ENCODE measurements at places on chromosomes 13 and 19.

GRCh38 chr19:28472843-28473242 lies 740.1 kb downstream of the UQCRFS1 start:
- DNase-seq: no peak

DNA sequence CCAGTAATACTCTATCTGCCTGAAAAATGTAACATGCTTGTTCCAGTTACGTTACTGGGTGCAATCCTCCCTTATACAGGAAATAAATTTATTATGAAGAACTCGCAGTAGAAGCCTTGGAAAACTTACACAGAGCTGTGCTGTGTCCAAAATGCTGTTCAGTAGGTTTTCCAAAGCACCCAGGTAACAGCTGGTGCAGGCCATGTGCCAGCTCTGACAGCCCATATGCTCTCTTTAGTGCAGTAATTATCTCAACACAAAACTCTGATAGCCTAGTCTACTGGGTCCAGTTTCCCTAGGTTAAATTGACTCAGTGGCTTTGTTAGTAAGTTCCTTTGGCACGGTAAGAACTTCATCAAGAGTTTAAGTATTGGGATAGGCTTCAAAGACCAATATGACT lies 120.7 kb upstream of the OBI1 start:
- no peak for DNase-seq

DNA sequence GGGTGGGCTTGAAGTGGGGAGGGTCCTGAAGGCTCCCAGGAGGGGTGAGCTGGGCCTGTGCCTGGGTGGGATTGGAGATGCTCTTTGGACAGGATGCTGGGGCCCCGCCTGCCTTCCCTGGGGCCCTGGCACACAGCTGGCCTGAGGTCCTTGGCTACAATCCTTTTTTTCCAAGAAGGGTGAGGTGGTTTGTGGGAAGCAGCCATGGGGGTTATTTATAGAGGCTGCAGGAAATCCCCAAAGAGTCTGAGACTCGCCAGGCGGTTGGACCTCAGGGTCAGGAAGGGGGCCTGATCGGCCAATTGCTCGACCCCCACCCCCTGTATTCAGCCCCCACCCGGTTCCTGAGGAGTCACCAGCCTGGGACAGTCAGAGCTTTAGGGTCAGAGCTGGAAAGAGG lies 10.0 kb downstream of the GTPBP3 start:
- DNase-seq: no peak

DNA sequence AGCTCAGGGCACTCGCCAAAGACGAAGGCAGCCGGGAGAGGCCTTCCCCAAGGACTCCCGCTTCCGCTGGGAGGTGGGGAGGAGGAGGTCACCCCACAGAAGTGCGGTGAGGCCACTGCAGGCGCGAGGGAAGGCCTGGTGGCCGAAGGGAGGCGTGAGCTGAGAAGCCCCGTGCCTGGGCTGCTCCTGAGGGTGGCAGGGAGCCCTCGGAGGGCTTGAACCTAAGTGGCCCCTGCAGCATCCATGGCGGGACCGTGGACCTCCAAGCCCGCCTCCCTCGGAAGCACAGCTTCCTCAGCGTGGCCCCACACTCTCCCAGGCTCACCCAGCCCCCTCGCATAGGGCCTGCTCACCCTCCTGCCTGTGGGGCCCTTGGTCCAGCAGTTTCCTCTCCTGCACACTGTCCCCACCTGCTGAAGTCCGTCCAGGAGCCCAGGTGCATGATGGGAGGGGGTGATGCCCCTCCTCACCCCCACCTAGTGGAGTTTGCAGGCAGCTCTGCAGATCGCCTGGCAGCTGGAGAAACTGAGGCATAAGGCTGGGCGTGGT lies 25.9 kb downstream of the EFNA2 start:
- no peak for DNase-seq

DNA sequence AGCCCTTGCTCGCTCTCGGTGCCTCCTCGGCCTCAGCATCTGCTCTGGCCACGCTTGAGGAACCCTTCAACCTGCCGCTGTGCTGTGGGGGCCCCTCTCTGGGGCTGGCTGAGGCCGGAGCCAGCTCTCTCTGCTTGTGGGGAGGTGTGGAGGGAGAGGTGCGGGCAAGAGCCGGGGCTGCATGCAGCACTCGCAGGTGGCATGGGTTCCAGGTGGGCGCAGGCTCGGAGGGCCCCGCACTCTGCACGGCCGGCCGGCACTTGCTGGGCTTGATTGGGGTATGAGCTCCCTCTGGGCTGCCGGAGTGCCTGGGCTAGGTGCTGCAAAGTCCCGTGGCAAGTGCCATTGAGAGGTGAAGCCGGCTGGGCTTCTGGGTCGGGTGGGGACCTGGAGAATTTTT lies 31.7 kb upstream of the RPL21 start:
- no peak for DNase-seq

- DNase-seq: no peak
Measured at GRCh38 chr19:45863840-45864628, at the start of gene FOXA3. FOXA3 (plus strand) TSS chr19:45864326; CDS start chr19:45864457, 131 bp downstream.

- DNase-seq: no peak
Measured at GRCh38 chr13:109642358-109642757, 144.0 kb downstream of the IRS2 start.

GRCh38 chr19:42498169-42498757 lies 30.0 kb downstream of the CEACAM1 start:
- no peak for DNase-seq

DNA sequence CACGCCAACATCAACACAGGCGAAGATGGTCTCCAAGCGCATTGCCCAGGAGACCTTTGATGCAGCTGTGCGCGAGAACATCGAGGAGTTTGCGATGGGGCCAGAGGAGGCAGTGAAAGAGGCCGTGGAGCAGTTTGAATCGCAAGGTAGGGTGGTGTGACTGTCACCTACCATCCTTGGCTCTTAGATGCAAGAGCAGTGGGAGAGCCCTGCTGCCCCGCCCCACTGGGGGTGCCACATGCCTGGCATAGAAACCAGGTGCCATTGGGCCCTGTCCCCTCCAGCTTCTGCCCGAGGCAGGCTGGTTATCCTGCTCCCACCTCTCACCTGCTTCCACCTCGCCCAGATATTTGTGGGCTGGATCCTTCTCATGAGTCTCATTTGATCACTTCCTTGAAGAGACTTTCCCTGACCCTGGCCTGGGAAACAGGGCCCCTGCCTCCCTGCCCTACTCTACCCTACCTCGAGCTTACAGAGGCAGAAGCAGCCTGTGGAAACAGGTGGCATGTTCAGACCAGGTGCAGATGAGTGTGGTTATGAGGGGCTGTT lies 9.4 kb downstream of the ARMC6 start:
- DNase-seq: no peak

DNA sequence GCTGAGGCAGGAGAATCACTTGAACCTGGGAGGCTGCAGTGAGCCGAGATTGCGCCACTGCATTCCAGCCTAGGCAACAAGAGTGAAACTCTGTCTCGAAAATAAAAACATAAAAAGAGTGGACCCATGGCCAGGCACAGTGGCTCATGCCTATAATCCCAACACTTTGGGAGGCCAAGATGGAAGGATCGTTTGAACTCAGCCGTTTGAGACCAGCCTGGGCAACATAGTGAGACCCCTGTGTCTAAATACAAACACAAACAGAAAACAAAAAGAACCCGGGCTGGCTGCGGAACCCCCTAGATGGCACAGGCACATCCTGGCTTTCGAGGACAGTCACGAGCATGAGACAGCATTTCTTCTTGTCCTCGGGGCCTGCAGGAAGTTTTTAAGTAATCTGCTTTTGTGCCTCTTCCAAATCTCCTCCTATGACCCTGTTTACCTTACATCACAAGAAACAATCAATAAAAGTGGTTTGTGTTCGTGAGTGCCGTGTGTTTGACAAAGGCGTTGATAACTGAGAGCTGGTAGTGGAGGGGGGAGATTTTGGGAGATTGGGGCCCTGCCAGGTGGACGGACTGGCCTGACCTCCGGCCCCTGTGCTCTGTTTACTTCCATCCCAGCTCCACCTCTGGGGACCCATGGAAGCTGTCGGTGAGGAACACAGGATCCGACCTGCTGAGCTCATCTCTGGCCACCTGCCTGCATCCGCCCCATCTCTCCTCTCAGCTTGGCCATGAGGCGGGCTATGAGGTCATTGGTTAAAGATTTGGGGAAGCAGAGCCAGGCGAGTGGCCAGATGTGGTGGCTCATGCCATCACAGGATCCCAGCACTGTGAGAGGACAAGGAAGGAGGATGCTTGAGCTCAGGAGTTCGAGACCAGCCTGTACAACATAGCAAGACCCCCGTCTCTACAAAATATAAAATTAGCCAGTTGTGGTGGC lies 5.9 kb upstream of the GDF15 start:
- DNase-seq: peak; percentile 83

- no peak for DNase-seq
Measured at GRCh38 chr13:28218679-28219078, 80.3 kb downstream of the PAN3 start.

DNA sequence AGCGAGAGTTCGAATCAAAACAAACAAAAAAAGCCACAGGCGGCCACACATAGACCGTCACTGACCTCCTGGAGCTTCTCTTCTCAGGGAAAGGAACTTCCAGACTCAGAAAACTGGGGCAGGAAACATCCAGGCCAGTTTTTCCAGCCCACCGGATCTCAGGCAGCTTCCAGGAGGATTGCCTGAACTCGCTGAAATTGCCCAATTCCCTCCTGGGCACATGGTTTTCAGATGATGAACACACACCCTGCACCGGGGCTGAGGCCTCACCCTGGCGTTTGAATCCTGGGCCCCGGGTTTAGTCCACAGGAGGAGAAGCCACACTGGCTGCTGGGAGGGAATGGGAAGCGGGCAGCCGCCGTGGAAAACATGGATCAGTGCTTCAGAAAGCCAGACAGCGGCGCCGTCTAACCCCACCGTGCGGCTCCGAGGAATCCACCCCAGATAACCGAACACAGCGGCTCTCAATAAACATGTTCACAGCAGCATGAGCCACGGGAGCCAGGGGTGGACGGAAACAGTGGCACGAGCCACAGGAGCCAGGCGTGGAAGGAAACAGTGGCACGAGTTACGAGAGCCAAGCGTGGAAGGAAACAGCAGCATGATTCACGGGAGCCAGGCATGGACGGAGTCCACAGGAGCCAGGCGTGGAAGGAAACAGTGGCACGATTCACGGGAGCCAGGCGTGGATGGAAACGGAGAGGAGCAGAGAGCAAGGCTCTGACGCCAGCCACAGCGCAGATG lies 18.2 kb upstream of the PTBP1 start:
- peak; percentile 97 for DNase-seq

- DNase-seq: no peak
Measured at GRCh38 chr19:2663920-2664571, 38.4 kb downstream of the GNG7 start.

- DNase-seq: no peak
Measured at GRCh38 chr19:46089432-46089831, 35.1 kb downstream of the IGFL3 start.

DNA sequence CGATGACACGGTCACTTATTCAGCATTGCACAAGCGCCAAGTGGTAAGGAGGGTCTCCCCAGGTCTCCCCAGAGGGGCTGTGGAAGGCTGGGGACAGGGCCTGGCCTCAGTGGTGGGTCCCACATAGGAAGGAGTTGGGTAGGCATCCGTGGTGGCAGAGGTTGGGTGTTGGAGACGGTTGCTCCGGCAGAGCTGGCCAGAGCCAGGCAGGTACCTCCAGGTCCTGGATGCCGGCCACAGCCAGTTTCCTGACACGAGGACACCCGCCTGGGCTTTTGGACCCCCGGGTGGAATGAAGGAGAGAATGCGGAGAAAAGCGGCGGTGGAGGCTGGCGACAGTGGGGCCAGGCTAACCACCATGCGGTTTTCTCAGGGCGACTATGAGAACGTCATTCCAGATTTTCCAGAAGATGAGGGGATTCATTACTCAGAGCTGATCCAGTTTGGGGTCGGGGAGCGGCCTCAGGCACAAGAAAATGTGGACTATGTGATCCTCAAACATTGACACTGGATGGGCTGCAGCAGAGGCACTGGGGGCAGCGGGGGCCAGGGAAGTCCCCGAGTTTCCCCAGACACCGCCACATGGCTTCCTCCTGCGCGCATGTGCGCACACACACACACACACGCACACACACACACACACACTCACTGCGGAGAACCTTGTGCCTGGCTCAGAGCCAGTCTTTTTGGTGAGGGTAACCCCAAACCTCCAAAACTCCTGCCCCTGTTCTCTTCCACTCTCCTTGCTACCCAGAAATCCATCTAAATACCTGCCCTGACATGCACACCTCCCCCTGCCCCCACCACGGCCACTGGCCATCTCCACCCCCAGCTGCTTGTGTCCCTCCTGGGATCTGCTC lies 1.3 kb upstream of the FFAR1 start:
- no peak for DNase-seq

DNA sequence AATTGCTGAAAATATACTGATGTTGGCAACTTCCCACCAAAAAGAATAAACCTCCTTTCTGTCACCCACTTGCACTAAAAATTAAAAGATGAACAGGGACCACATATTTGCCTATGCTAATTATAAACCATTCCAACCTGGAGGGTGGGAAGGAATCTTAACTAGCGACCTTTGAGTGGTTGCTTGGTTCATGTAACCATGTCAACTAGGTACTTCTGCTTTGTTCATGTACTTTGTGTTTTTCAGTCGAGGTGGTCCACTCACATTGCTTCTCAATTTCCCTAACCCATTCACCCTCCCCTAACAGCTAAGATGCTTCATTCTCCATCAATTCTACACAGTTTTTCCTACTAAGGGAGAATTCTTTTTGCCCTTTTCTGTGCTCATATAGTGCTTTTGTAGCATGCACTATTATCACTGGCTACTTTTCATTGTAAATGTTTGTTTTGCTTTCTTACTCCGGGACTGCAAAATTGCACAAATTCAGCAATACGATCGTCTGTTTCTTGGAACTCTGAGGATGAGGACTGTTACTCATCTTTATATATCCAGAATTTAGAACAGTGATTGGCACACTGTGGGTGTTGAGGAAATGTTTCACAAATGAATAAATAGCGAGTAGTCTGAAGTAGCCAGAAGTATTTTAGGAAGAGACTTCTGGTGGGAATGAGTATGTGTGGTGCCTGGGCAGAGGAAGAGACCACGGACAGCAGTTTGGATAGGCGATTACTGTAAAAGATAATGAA lies 187.5 kb downstream of the GPC6 start:
- no peak for DNase-seq

DNA sequence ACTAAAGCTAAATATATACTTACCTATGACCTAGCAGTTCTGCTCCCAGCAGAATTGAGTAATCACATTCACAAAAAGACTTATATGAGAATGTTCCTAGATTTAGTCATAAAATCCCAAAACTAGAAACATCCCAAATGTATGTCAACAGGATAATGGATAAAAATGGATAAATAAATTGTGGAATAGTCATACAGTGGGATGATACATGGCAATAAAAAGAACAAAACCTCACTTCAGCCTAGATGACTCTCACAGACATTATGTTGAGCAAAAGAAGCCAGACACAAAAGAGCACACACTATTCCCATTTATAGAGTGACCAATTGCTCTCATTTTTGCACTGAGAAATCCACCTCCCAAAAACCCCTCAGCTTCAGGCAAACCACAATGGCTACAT lies 352.4 kb upstream of the HTR2A start:
- no peak for DNase-seq

- DNase-seq: no peak
Measured at GRCh38 chr19:31761281-31761913, 412.2 kb upstream of the TSHZ3 start.

GRCh38 chr13:88643233-88643632 lies 972.1 kb downstream of the SLITRK5 start:
- DNase-seq: no peak

GRCh38 chr19:38281811-38282566 lies 17.6 kb downstream of the SPINT2 start:
- DNase-seq: no peak

GRCh38 chr13:23871616-23872220 lies 17.5 kb downstream of the MIPEP start:
- no peak for DNase-seq

All from NCI-H226 (cell line).